D721Med (cell line): ENCODE measurements at places on chromosomes 7 and 10.

DNA sequence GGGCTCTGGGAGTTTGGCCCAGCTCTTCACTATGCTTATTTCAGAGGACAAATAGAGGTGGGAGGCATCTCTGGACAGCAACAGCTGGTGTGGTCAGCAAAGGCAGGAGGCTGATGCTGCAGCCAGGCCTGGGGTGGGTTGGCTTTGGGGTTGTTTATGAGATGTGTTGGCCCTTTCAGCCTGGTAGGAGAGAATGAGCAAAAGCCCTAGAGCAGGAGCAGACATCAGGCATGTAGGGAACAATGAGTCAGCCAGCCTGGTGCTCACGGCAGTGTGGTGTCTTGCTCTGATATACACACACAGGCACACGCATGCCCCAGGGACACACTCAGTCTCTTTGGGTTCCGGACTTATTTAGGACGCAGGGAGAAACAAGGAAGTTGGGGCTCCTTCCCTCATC is 157.1 kb downstream of the PRKCQ start:
- no peak for DNase-seq

- no peak for DNase-seq
Measured at GRCh38 chr7:141590666-141591065, 39.5 kb downstream of the AGK start.

DNA sequence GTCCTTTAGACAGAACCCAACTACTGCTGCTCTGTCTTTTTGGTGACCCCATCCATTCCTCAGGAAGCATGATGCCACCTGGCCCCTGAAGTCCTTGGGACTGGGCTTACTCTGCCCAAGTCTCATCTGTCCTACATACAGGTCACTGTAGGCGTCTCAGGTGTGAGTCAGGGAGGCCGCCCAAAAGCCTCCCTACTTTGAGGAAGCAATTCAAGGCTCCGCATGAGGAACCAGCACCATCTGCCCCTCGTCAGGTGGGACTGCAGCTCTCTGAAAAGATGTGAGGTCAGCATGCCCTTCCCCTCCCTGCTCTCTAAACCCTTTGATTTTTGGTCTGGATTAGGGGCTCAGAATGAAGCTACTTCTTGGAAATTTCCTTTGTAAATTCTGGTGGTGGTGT is 354.8 kb downstream of the CXCL12 start:
- DNase-seq = no peak

- DNase-seq = no peak
Measured at GRCh38 chr10:36526033-36526432, 599.4 kb upstream of the ANKRD30A start.

GRCh38 chr10:82176587-82176986 is 301.6 kb downstream of the NRG3 start:
- DNase-seq = no peak
